Muscle of back (tissue), 13 donors: ENCODE measurements at places on chromosomes 3 and 15. TPM values are rescaled to one million over a fixed set of nuclear protein-coding genes. Genes with fewer than 3 reads are reported as not detected.

- DNase-seq, result no peak
Measured at GRCh38 chr3:149585401-149585726, 72.5 kb downstream of the WWTR1 start.

- no peak for DNase-seq
Measured at GRCh38 chr3:25897019-25897418, 107.1 kb downstream of the OXSM start.

GRCh38 chr15:68252925-68253534 is 23.5 kb upstream of the CLN6 start:
- peak; percentile 66 for DNase-seq

GRCh38 chr15:39921274-39921638 is 1.2 kb upstream of the GPR176 start:
- DNase-seq, result no peak

Gene SATB1
- 39.6 TPM for polyA plus RNA-seq
